B cell (primary cell): ENCODE measurements at places on chromosomes 13 and 19. TPM values are rescaled to one million over a fixed set of nuclear protein-coding genes. Genes with fewer than 3 reads are reported as not detected.

FAM83E gene
- total RNA-seq, result 1.5 and 4.1 TPM in 2 replicates

DNA sequence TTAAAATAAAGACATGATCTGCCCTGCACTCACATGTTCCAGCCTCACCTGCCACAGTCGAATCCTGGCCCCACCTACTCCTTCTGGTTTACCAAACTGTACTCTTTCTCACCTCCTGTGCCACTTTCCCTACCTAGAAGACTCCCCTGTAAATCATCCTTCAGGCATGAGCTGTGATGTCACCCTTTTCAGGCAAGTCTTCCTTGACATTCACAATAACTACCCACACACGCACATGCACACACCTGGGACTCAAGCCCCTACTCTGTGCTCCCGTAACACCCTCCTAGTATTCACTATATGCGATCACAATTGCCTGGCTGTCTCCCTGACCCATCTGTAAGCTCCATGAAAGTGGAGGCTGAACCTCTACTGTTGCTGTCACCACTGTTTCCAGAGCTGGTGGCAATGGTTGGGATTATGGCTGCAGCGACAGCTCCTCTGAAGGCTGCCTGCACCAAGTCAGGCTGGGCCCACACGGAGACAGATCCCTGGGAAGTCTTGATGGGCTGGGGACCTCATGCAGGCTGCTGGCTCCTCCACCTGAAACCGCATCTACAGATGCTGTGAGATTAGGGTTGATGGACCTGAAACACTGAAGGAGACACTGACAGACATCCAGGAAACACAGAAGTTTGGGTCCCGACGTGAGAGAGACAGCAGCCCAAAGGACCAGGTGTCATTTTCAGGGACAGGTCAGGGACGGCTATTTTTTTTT lies 611.1 kb downstream of the UQCRFS1 start:
- H3K27ac ChIP-seq, result no peak overlapping the region
- no peaks in the 10 kb centered on the region for H3K27me3 ChIP-seq
- no peaks in the 10 kb centered on the region for H3K4me1 ChIP-seq
- no peaks in the 10 kb centered on the region for H3K36me3 ChIP-seq
- H3K4me3 ChIP-seq, result no peak overlapping the region

DNA sequence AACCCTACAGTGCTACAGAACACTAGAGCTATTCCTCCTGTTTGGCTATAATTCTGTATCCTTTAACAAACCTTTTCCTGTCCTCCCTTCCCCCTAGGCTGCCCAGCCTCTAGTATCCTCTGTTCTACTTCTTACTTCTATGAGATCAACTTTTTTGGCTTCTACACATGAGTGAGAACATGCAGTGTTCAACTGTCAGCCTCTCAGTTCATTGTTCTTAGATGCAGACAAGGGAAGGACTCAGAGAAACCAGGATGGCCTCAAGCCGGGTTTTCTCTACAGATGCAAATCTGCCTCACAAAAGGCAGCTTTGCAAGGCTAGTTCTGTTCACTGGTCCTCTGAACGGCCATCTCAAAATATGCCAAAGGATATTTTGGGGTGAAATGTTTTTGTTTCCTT lies 18.4 kb downstream of the AMER2 start:
- DNase-seq, result no peak
- no peaks in the 10 kb centered on the region for H3K36me3 ChIP-seq
- H3K4me3 ChIP-seq, result no peak overlapping the region
- no peak overlapping the region for H3K27ac ChIP-seq

MCF2L gene
- 7.7 and 8.2 TPM in 2 replicates for total RNA-seq

GRCh38 chr19:46391296-46392251 lies 21.8 kb downstream of the CCDC8 start:
- no peaks in the 10 kb centered on the region for H3K27me3 ChIP-seq
- H3K36me3 ChIP-seq, result no peaks in the 10 kb centered on the region
- no peak overlapping the region for H3K27ac ChIP-seq
- H3K4me1 ChIP-seq, result no peaks in the 10 kb centered on the region
- no peak for DNase-seq

DNA sequence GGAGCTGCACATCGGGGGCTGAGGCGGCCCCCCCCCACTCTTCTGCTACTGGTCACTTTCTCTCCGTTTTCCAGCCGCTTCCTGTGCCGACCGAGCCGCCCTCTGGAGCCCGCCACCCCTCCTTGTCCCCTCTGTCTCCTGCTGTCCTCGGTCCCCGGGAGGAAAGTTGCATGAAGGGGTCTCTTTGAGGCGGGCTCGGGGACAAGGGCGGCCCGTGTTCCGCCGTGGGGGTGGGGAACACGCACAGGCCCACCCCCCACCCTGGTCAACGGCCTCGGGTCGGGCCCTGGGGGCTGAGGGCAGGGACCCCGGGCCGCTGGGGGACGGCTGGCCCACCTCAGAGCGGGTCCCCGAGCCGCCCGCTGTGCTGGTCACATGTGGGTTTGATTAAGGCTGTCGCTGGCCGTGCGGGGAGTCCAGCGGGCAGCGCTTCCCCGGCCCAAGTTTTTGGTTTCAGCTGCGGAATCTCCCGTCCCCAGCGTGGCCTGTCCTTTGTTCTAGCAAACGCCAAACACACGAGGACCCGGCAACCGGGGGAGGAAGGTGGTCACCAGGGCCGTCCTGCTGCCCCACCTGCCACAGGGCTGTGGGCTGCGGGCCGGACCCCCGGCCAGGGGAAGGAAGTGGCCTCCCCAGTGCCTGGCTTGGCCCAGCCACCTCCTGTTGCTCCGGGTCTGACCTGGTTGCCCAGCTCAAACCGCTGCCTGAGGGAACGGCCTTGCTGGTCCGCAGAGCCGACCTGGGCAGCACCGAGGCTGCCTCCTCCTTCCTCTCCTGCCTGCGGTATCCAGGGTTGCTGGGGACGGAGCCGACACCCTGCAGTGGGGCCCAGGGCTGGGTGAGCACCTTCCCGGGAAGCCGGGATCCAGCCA lies 1.9 kb downstream of the EFNA2 start:
- DNase-seq, result peak; percentile 21
- H3K4me1 ChIP-seq, result peaks cover 13% of the 10 kb centered on the region

- peaks cover 14% of the 10 kb centered on the region for H3K27me3 ChIP-seq
- no peaks in the 10 kb centered on the region for H3K4me1 ChIP-seq
- no peak overlapping the region for H3K4me3 ChIP-seq
- DNase-seq, result no peak
Observed at GRCh38 chr19:4174895-4175668, 7.3 kb downstream of the SIRT6 start.

DNA sequence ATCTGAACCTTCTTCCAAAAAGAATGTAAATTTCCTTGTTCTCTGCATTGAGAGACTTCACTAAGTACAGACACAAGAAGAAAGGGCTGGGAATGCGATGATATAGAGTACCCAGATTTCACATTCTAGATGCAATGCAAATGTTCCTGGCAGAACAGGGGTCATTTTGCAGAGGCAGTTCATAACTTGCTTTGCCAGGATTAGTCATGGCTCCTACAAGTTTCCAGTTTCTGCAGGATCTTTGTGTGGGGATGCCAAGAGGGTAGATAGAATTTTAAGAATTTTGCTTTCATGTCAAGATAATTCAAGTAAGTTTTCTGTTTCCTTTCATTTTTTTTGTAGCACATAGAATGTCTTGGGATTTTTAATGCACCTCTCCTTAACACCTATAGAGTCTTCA lies 181.2 kb downstream of the FGF9 start:
- H3K36me3 ChIP-seq, result no peaks in the 10 kb centered on the region
- DNase-seq, result no peak
- no peaks in the 10 kb centered on the region for H3K27me3 ChIP-seq
- H3K4me1 ChIP-seq, result no peaks in the 10 kb centered on the region
- H3K27ac ChIP-seq, result no peak overlapping the region
- no peak overlapping the region for H3K4me3 ChIP-seq

SIGLEC5 gene
- 0.84 and 2.1 TPM in 2 replicates for total RNA-seq

DNA sequence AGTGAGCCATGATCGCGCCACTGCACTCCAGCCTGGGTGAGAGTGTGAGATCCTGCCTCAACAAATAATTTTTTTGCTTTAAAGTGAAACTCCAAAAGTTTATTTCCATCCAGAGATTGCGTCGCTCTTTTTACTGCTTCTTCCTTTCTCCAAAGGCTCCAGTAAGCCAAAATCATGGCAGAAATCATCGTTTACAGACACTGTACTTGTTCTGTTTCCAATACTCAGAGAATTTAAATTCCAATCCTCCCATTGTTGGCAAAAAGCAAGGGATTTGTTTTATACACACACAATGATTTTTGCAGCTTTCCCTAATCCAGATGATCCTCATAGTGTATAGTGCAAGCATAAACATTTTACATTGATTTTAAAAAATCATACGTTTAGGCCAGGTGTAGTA lies 15.3 kb downstream of the FBXO27 start:
- no peaks in the 10 kb centered on the region for H3K4me1 ChIP-seq
- H3K36me3 ChIP-seq, result no peaks in the 10 kb centered on the region
- H3K27me3 ChIP-seq, result no peaks in the 10 kb centered on the region
- no peak overlapping the region for H3K27ac ChIP-seq

DNA sequence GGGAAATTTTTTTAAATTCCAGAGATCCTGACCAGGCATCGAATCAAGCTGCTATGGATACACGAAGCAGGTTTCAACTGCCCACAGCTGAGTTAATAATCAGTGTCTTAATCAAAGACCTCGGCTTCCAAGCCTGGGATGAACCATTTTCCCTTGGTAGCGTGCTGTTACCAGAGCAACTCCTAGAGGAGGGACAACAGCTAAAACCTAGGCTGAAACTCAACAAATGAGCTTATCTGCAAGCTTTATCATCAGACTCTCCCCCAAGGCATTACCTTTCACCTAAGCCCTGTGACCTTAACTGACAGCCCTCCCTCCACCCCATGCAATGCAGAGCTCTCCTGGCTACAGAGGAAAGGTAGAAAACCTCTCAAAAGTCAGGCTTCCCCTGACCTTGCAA lies 39.7 kb downstream of the RCBTB1 start:
- H3K27ac ChIP-seq, result no peak overlapping the region
- H3K36me3 ChIP-seq, result peaks cover 1% of the 10 kb centered on the region
- no peaks in the 10 kb centered on the region for H3K27me3 ChIP-seq
- no peak overlapping the region for H3K4me3 ChIP-seq
- DNase-seq, result no peak

PTGIR gene
- 1.9 and 2.5 TPM in 2 replicates for total RNA-seq

URAD gene
- not detected in 2 replicates for total RNA-seq

ARRDC5 gene
- total RNA-seq, result 10.2 and 13.0 TPM in 2 replicates

GRCh38 chr13:100941377-100942368 lies 267.1 kb upstream of the TMTC4 start:
- H3K27me3 ChIP-seq, result no peaks in the 10 kb centered on the region
- no peaks in the 10 kb centered on the region for H3K36me3 ChIP-seq

DNA sequence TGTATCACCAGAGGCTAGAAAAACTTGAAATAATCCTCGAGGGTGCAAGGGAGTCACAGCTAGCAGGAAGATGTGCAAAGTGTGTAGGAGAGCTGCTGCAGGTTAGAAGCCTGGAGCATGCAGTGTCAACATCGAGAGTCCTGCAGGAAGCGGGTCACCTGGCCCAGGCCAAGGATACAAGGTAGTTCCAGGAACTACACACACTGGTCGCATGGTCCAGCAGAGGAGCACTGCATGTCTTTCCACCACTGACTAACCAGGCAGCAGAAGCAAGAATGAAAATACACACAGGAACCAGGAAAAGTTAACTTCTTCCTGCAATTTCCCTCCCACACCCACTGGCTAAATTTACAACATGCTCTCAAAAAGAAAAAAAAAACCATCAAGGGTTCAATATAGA lies 36.0 kb upstream of the MIR17HG start:
- DNase-seq, result no peak
- no peaks in the 10 kb centered on the region for H3K36me3 ChIP-seq
- H3K27ac ChIP-seq, result no peak overlapping the region

- H3K4me1 ChIP-seq, result peaks cover 17% of the 10 kb centered on the region
- no peak for DNase-seq
- H3K36me3 ChIP-seq, result no peaks in the 10 kb centered on the region
- H3K4me3 ChIP-seq, result no peak overlapping the region
- no peak overlapping the region for H3K27ac ChIP-seq
- H3K27me3 ChIP-seq, result no peaks in the 10 kb centered on the region
Observed at GRCh38 chr19:19140476-19140875, 2.2 kb upstream of the TMEM161A start.

DNA sequence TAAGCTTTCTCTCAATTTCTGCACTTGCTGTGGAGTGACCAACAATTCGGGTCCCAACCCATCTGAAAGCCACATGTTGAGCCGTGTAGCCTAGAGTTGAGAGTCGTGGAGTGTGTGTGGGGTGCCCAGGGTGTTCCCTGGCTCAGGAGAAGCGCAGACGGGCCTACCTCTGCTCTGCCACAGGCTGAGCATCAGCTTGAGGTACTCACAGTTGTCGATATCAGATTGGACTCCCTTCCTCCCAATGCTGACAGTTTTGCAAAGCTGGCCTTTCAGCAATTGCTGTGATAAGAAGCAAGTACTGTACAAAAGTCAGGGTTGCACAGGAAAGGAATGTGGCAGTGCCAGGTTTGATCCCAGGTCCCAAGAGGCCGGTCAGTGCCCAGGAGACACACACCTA lies 133.4 kb upstream of the SPACA7 start:
- H3K4me1 ChIP-seq, result no peaks in the 10 kb centered on the region
- H3K27me3 ChIP-seq, result no peaks in the 10 kb centered on the region
- H3K4me3 ChIP-seq, result no peak overlapping the region
- no peaks in the 10 kb centered on the region for H3K36me3 ChIP-seq
- H3K27ac ChIP-seq, result no peak overlapping the region
- no peak for DNase-seq

GRCh38 chr19:16338470-16339360 lies 14.1 kb downstream of the KLF2 start:
- peak; percentile 64 for DNase-seq
- H3K4me1 ChIP-seq, result peaks cover 53% of the 10 kb centered on the region
- H3K4me3 ChIP-seq, result peak overlapping the region; percentile 43

GRCh38 chr19:56842412-56842811 lies 1.9 kb upstream of the PEG3 start:
- no peaks in the 10 kb centered on the region for H3K36me3 ChIP-seq
- H3K4me1 ChIP-seq, result peaks cover 10% of the 10 kb centered on the region
- H3K27me3 ChIP-seq, result peaks cover 12% of the 10 kb centered on the region
- no peak overlapping the region for H3K27ac ChIP-seq

GRCh38 chr19:15197942-15198341 lies 2.9 kb downstream of the NOTCH3 start:
- H3K4me3 ChIP-seq, result no peak overlapping the region
- H3K36me3 ChIP-seq, result no peaks in the 10 kb centered on the region
- DNase-seq, result no peak
- H3K27ac ChIP-seq, result no peak overlapping the region

FREM2 gene
- total RNA-seq, result not detected in 2 replicates

LRRC63 gene
- total RNA-seq, result 0.25 TPM in 1 of 2 replicates, not detected in the other

MAST1 gene
- total RNA-seq, result 0.39 and 1.2 TPM in 2 replicates
